Activated T-helper 2 cell treated with anti-CD3 and anti-CD28 coated beads, Interferon-gamma antibody, Interleukin-2, Interleukin-4, amounts not matched to agents 10 μg/mL and 5 μg/mL and 100 μg/mL, durations not matched to agents 14 hours and 24 hours and 36 hours (primary cell): ENCODE measurements at places on chromosomes 5 and 9.

DNA sequence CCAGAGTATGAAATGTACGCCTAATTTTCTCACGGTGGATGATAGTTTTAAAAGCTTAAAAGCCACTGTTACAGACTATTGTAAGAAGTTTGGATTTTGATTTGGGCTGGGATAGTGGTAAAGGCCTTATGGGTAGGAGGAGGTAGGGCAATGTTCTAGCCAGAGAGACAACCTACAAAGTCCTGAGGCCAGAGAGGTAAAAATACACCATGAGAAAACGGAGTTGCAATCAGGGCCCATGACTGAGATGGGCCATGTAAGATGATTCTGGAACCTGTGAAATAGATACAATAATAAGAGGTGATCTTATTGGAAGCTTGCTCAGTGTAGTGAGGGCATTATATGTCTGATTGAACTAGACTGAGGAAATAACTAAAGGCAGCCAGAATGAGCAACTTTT lies 188.8 kb downstream of the RFX3 start:
- no peak for DNase-seq

- no peak for DNase-seq
These were observed 340.6 kb upstream of the DAB2 start for GRCh38 chr5:39765366-39765765.

DNA sequence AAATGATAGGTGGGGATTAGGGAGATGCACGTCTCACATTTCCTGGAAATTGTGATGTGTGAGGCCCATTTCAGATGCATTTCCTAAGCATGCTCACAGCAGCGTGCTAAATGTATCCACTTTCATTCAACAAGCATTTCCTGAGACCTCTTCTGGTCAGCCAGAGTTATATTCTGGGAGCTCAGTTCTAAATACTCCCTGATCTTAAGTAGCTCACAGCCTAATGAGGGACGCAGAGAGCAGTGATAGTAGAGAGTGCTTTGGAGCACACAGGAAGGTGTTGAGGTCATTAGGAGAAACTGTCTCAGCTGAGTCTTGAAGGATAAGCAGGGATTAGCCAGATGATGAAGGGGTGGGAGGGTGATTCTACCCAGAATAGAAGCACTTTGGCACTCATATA lies 46.2 kb upstream of the FSD1L start:
- DNase-seq = no peak

GRCh38 chr5:50827516-50828247 lies 161.2 kb downstream of the PARP8 start:
- no peak for DNase-seq

DNA sequence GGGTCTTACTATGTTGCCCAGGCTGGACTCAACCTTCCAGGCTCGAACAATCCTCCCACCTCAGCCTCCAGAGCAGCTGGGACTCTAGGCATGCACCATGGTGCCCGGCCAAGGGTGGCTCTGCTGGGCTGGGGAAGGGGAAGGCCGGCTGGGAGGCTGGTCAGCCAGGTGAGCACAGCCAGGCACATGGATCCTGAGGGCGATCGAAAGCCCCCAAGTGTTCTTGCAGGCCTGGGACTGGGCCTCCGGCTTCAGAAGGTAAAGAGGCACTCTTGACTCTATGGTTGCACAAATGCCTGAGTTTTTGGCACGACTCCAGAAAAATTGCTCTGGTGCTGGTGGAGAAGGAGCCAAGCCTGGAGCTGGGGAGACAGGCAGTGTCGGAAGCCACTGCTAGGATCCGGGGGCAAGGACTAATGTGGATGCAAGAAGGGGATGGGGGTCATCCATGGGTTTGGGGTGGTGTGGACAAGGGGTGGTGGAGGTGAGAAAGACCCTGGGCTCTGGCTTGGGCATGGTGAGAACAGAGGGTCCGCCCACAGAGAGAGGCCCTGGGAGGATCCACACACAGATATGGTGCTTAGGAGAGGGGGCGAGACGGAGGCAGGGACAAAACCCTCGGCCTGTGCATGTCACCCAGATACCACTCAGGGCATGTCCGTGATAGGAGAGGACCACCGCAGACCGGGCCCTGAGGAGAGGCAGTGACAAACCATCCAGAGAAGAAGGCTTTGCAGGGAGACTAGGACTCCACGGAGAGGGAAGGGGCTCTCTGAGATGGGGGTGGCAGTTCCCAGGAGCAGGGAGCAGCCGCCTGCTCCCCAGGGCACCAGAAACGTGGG lies 51.1 kb upstream of the COL5A1 start:
- DNase-seq = no peak
